ENCODE measurements at places on chromosomes 5 and 9.

DNA sequence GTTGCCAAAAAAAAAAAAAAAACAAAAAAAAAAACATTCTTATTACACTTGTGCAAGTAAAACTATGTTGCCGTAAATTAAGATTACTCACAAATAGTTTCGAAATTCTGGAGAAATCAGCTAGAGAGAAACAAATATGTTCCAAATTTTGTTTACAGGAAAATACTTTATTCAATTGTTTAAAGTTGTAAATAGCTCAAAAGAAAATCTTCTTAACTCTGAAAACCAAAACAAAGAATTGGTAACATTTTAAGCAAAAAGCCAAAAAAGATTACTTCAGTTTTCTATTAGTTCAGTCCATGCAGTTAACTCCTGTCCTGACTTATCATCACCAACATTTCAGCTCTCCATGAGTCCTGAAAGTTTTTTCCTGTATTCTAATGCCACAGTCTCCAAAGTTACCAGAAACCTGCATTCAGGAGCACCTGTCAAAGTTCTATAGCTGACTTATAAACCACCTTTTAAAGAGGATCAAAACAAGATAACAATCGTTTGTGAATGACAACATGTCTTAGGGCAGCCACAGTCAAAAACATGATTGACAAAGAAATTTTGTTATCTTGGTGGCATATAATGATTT is 194.1 kb downstream of the RANBP17 start:
- DNase-seq = no peak

DNA sequence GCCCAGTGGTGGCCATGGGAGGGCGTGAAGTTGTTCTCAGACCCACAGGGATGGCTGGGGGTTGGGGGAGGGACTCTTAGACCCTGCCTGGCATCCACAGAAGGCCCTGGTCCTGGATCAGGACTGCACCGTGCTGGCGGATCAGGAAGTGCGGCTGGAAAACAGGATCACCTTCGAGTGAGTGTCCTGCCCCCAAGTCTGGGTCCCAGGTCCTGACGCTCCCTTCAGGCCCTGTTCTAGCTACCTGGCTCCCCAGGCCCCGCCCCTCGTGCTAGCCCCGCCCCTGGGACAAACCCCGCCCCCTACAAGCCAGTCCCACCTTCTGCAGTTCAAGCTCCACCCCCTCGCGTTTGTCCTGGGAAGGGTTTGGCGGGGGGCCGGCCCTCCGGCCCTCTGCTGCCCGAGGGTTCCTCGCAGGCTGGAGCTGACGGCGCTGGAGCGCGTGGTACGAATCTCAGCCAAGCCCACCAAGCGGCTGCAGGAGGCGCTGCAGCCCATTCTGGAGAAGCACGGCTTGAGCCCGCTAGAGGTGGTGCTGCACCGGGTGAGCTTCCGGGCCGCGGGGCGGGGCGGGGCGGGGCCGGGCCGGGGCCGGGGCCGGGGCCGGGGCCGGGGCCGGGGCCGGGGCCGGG is 12.9 kb downstream of the RGS14 start:
- no peak for DNase-seq

DNA sequence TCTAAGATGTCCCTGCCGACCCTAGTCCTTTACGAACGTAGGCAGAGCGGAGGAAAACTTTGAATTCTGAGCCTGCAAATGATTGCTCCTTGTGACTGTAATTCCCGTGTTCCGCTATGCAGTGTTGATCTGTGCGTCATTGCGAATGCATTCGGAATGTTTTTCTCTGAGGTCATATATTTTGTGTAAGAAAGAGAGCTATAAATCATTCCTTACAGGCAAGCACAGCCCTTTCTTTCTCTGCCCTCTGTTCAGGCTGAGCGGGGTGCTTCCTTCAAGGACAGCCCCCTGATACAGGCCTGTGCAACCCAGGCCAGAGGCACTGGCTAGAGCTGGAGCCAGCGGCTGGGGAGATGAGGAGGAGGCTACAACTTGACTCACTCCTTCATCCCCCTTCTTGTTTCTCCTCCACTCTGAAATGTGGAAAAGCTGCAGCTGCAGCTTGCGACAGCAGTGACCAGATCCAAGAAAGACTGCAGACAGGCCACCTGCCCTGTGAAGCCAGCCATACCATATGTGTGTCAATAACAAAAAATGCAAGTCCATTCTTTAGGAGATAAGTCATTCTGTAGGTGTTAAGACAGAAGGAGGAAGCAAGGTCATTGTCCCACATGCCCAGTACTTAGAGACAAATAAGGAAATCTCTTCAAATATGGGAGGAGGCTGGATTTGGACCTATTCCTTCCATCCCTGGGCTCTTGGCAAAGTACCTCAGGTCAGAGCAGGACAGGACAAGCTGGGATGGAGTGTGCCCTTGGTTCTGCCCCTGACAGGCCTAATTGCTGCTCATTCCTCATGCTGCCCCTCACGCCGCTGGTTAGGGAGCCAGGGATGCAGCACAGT is 345.7 kb upstream of the WWC1 start:
- DNase-seq = no peak

DNA sequence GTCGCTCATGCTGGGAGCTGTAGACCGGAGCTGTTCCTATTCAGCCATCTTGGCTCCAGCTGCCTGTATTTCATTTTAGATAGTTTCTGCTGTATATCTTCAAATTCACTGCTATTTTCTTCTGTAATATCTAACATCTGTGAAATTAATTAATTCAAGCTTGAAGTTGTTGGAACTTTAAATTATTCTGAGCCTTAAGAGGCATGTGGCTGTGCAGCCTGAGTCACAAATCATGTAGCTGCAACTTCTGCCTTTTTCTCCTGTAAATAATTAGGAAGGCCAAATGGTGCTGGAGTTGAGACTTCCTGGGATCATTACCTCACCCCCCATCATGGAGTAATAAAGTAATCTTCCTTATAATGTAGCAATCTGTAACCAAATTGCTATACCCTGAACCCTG is 183.3 kb upstream of the PCSK5 start:
- DNase-seq = no peak

DNA sequence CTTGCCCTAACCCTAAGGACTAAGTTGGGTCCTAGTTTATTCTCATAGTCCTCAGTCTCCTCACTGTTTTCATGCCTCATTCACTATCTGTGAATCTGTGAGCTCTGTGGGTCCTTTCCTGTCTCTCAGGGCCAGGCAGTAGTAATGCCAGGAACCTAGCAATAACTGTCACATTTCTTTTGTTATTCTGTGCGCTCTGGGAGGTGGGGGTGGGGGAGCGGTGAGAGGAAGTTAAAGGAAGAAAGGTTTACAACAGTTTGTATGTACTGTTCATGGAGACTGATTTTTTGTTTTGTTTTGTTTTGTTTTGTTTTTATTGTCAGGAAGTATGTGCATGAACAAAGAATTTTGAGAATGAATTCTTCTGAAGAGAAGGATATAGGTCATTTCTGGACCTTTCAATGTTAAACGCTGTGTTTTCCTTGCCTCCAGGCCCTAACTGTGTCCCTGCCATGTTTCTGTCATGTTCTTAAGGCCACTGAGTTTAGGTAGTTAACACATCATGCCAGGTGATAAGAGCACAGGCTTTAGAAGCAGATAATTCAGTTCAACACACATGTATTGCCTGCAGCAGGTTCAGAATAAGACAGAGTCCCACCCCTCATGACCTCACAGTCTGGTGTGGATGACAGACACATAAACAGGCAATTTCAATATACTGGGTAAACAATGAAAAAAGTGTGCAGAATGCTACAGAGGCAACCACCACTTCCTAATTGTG is 13.3 kb upstream of the FEM1C start:
- DNase-seq = no peak

GRCh38 chr5:102628441-102629175 is 126.5 kb upstream of the PAM start:
- DNase-seq = no peak

DNA sequence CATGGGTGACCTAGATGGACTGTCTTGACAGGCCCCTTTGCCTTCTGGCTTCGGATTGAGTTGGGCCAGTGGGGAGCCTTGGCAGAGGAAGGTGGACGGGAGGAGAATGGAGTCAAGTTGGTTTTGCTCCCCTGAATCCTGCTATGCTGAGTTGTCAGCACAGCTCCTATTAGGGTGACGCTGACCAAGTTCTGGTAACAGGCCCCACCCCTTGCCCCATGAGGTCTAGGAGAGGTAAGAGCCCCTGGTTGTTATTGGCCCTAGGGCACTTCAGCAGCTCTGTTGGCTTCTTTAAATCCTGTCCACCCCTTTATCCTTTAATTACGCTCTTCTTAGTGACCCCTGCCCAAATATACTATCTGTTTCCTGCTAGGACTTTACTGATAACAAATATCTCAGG is 39.4 kb upstream of the KIF2A start:
- no peak for DNase-seq

- no peak for DNase-seq
These were observed 38.6 kb downstream of the AMBP start for GRCh38 chr9:114039484-114039883.

GRCh38 chr9:134059661-134060395 is 8.0 kb downstream of the BRD3 start:
- DNase-seq = peak; percentile 2

DNA sequence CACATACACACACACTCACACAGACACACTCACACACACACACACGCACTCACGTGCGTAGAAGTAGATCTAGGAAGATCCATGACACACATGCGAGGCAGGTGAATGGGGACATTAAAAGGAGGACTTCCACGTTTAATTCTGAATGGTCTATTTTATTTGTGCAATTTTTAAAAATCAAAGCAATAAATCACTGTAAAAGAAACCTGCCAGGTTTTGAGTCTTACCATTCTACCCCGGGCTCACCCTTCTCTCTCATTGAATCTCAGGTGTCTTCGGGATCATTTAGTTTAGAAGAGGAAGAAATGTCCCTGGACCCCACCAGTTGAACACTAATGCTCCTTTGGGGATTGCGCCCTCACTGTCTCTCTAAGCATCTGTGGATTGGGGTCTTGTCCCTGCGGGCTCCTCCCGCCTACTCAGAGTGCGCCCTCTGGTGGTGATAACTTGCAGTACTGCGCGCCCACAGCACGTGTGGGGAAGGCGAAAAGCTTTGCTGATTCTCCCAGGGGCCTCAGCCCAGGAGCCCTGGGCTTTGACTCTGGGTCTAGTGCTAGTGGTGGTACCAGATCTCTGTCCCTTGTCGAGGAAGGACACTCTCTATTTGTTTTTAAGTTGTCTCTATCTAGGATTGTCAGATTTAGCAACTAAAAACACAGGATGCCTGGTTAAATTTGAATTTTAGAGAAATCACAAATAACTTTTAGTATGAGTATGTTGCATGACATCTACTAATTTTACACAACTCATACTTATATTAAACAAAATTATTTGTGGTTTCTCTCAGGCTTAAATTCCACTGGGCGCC is 34.8 kb downstream of the BOD1 start:
- DNase-seq = peak; percentile 4

DNA sequence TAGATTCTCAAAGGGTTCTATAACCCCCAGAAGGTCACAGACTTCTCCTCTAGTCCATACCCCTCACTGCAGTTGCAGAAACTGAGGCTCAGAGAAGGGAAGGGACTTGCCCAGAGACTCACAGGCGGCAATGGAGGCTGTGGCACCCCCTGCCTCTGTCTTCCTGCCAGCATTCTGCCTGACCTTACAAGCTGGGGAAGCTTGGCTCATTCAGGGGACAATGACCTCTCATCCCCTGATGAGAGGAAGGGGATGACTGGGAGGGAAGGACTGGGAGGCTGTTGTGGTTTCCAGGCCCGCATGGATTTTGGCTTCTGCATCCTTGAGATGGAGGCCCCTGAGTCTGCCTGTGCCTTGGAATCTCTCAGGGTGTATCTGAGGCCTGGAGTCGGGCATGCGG is 897 bp downstream of the NDST1 start:
- no peak for DNase-seq

DNA sequence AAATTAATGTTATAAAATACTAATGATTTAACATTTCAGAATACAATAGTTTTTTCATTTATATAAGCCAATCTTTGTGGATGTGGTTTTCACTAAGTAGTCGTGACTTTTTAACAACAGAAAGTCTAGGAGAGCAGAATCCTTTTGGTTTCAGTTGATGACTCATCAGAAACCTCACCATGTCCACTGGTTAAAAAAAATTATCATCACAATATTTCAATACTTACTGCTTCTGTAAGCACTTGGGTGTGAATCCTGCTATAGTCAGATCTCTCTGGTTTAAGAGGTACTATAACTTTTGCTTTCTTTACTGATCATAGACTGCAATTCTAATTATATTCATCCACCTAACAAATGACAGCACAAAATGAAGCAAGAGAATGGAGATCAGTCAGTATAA is 77.2 kb downstream of the MRPS30 start:
- no peak for DNase-seq

GRCh38 chr9:131290036-131290766 is 678 bp downstream of the PLPP7 start:
- no peak for DNase-seq

GRCh38 chr5:78162253-78162862 is 132.1 kb downstream of the AP3B1 start:
- DNase-seq = no peak

DNA sequence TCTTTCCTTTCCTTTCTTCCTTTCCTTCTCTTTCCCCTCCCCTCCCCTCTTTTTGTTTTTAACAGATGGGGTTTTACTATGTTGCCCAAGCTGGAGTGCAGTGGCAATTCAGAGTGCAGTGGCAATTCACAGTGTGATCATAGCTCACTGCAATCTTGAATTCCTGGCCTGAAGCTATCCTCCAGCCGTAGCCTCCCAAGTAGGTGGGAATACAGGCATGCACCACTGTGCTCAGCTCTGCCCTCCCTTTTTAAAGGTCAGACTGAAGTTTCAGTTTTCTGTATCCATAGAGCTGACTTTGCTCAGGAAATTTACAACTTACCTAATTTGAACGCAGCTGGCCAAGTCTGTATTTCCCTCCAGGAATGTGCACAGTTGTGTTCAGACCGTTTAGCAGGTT is 696 bp downstream of the CCL28 start:
- DNase-seq = no peak

DNA sequence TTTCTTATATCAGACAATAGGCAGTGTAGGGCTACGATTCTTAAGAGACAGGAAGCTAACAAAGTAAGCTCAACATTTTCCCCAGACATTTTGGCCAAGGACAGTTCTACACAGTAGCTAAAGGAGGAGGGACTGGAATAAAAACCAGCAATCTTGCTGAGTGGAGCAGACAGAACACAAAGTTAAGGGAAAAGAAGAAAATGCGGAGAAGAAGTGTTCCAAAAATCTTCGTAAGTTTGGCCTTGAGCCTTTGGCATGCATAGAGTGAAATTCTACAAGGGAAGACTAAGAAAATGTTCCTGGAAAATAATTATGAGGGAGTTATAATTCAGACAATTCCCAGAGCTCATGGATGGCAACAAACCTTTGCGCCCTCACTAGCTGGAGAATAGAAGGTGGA is 748.0 kb upstream of the CTNND2 start:
- no peak for DNase-seq

GRCh38 chr5:141817631-141818030 is 60.6 kb downstream of the PCDH1 start:
- no peak for DNase-seq

DNA sequence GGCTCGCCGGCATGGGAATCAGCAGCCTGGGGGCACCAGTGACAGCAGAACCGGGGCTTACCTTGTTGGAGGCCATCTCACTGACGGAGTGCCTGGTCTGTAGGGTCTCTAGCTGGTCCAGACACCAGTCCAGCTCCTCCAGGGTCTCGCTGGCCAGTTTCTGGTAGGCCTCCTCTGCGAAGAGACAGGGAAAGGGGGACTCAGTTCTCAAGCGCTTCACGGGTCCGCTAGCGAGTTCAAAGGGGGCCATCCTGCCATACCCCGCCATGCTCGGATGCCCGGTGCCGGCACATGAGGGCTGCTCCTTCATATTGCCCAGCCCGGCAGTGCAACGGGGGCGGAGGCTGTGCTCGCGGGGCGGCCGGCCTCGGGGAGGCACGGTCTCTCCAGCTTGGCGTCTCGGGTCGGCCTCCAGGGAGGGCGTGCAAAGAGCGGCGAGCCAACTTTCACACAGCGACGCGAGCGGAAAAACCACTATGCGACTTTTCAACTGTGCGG is 456.0 kb downstream of the RAB3C start:
- DNase-seq = no peak

GRCh38 chr5:142611154-142611553 is 74.7 kb downstream of the FGF1 start:
- DNase-seq = peak; percentile 53
